CD4-positive, CD25-positive, alpha-beta regulatory T cell (primary cell): ENCODE measurements at places on chromosomes 13 and 19. TPM values are rescaled to one million over a fixed set of nuclear protein-coding genes. Genes with fewer than 3 reads are reported as not detected.

Gene ZNF414
- total RNA-seq, result 35.1 TPM

Gene ZC3H4
- total RNA-seq, result 84.7 TPM

DNA sequence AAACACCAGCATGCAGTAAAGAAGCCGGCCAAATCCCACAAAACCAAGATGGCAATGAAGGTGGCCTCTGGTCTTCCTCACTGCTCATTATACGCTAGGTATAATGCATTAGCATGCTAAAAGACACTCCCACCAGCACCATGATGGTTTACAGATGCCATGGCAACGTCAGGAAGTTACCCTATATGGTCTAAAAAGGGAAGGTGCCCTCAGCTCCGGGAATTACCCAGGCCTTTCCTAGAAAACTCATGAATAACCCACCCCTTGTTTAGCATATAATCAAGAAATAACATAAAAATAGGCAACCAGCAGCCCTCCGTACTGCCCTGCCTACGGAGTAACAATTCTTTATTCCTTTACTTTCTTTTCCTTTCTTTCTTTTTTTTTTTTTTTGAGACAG is 21.1 kb upstream of the PLEKHF1 start:
- H3K36me3 ChIP-seq, result no peaks in the 10 kb centered on the region
- H3K27ac ChIP-seq, result no peak overlapping the region
- no peaks in the 10 kb centered on the region for H3K27me3 ChIP-seq
- H3K4me1 ChIP-seq, result no peaks in the 10 kb centered on the region
- H3K4me3 ChIP-seq, result no peak overlapping the region

DNA sequence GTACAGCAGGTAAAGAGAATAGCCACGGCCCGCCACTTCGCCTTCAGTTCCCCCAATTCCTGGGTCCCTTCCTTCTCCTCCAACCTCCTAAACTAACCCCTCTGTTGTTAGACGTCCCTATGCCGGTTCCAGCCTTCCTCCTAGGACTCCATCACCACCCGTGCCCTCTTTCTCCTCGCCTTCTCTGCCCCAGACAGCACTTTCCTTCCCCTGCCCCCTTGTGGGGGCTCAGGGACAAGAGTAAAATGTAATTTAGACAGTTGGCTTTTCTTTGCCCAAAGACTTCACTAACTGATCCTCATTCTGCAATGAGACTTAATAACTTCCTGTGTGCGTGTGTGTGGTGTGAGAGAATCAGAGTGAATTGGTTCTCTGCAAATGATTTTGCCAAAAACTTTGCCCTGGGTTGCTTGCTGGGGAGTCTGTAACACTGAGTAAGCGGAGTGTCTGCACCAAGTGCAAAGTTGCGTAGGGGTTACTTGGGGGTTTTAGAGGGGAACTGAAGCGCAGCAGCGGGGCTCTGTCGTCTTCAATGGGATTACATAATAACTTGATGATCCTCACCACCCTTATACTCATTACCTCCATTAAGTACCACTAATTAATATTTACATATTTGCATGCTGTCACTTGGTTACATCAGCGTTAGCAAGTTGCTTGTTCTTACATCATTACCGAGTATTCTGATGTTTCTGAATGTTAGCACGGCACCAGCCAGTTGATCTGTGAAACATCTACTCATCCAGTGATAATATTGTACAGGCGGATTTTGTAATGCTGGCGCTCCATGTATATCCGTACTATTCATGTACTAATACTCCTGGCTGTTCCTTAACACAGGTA is 19.9 kb upstream of the SGCG start:
- H3K4me1 ChIP-seq, result no peaks in the 10 kb centered on the region
- H3K27ac ChIP-seq, result no peak overlapping the region
- H3K27me3 ChIP-seq, result peaks cover 2% of the 10 kb centered on the region
- H3K4me3 ChIP-seq, result no peak overlapping the region
- no peaks in the 10 kb centered on the region for H3K36me3 ChIP-seq
- no peak for DNase-seq

DNA sequence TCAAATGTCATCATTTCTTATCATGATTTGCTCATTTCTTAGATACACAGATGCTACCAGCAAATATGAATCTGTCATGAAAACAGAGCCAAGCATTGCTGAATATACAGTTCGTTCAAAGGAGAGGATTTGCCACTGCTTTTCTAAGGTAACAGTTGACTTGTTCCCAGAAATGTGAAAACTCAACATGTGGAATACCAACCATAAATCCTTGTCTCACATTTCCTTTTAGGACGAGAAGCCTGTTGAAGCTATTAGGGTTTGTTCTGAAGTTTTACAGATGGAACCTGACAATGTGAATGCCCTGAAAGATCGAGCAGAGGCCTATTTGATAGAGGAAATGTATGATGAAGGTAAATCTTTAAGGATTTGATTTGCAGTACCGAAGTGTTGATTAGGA is 86.7 kb downstream of the DNAJC3 start:
- DNase-seq, result no peak
- H3K4me1 ChIP-seq, result no peaks in the 10 kb centered on the region
- no peak overlapping the region for H3K27ac ChIP-seq
- H3K27me3 ChIP-seq, result no peaks in the 10 kb centered on the region
- no peak overlapping the region for H3K4me3 ChIP-seq
- peaks cover 50% of the 10 kb centered on the region for H3K36me3 ChIP-seq

DNA sequence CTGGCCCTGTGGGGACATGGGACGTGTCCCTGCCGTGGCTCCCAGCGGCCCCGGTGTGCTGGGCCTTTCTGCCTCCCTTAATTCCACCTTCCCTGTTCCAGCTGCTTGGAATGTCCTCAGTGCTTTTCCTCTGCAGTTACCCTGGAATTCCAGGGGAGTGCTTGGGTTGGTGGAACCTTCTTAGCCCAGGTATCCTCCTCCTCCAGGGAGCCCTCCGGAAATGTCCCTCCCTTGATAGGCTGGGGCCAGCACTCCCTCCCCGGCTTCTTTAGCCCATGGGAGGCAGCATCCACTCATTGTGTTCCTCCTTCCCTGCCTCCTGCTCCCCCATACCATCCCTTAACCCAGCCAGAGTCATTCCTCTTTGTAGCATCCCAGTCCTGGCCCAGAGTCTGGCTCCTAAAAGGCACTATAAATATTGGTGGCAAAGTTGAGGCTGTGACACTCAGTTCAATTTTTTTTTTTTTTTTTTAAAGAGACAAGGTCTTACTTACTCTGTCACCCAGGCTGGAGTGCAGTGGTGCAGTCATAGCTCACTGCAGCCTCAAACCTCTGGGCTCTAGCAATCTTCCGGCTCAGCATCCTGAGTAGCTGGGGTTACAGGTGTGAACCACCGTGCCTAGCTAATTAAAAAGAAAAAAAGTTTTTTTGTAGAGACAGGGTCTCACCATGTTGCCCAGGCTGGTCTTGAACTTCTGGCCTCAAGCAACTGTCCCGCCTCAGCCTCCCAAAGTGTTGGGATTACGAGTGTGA is 13.7 kb upstream of the SLC7A10 start:
- H3K4me3 ChIP-seq, result no peak overlapping the region
- H3K27me3 ChIP-seq, result no peaks in the 10 kb centered on the region
- H3K36me3 ChIP-seq, result no peaks in the 10 kb centered on the region
- no peak overlapping the region for H3K27ac ChIP-seq

Gene GJB2
- not detected for total RNA-seq

GRCh38 chr19:51571599-51571998 is 516 bp downstream of the ZNF175 start:
- H3K27me3 ChIP-seq, result peaks cover 8% of the 10 kb centered on the region
- peaks cover 17% of the 10 kb centered on the region for H3K4me1 ChIP-seq
- no peak for DNase-seq
- no peak overlapping the region for H3K27ac ChIP-seq

DNA sequence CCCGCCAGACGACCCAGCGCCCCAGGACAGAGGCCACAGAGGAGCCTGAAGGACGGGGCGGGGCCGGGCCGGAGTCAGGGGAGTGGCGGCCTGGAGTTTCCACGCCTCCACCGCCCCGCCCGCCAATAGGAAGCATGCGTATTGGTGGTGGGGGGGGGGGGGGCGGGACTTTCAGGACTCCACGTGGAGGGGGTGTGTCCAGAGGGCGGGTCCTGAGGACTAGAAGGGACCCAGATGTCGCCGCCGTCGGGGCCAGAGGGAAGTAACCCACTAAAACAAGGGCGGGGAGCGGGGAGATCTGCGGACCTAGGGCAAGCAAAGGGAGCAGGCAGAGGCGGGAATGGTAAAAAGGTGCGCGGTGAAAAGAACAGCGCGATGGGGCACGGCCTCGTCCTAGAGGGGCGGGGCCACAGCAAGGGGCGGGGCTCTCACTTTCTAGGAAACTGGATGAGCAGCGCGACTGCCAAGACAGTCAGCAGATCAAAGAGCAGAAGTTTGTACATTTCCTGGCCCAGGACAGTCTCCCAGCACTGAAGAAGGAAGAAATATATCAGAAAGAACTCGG is 2.8 kb upstream of the LENG1 start:
- peak; percentile 88 for DNase-seq
- peaks cover 11% of the 10 kb centered on the region for H3K36me3 ChIP-seq
- H3K27me3 ChIP-seq, result no peaks in the 10 kb centered on the region

- H3K36me3 ChIP-seq, result no peaks in the 10 kb centered on the region
- H3K27me3 ChIP-seq, result no peaks in the 10 kb centered on the region
- no peaks in the 10 kb centered on the region for H3K4me1 ChIP-seq
- H3K4me3 ChIP-seq, result no peak within 1 kb of the TSS
- DNase-seq, result no peak
Observed at GRCh38 chr19:51026554-51026831, at the start of gene KLK11. KLK11 (minus strand) TSS chr19:51026616; CDS start chr19:51025631, 985 bp downstream.

- H3K36me3 ChIP-seq, result no peaks in the 10 kb centered on the region
- H3K4me1 ChIP-seq, result no peaks in the 10 kb centered on the region
- H3K27me3 ChIP-seq, result no peaks in the 10 kb centered on the region
- no peak overlapping the region for H3K27ac ChIP-seq
- no peak for DNase-seq
- H3K4me3 ChIP-seq, result no peak overlapping the region
Observed at GRCh38 chr19:33580026-33580644, 41.6 kb upstream of the CHST8 start.

Gene RXFP2
- not detected for total RNA-seq

Gene MTUS2
- total RNA-seq, result not detected

DNA sequence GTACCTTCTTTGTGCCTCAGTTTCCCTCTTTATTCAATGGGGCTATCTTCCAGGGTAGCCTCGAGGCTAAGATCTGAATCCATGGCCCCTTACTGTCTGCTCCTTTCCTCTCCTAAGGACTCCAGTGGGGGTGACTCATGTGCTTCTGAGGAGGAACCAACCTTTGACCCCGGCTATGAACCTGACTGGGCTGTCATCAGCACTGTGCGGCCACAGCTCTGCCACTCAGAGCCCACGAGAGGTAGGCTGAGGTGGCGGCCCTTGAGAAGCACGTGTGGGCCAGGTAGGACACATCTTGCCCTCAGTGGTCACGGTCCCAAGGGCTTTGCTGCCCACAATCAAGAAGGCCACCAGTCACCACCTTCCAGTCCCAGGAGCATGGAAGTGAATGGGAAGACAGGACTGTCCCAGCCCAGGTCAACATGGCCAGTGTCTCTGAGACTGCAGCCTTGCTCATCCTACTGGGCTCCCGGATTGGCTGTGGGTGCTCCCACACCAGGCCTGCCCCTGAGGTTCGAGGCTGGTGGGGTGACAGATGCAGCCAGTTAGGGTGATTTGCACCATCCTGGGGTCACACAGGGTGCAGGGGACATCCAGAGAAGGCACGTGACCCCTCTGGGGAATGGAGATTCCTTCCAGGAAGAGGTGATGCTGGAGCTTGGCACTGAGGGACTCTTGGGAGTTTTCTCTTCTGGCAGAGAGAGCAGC is 2.8 kb downstream of the TBC1D17 start:
- peaks cover 21% of the 10 kb centered on the region for H3K4me1 ChIP-seq
- H3K27ac ChIP-seq, result no peak overlapping the region
- no peak for DNase-seq
- H3K36me3 ChIP-seq, result peaks cover 46% of the 10 kb centered on the region
- no peak overlapping the region for H3K4me3 ChIP-seq

Gene ZNF667
- 0.91 TPM for total RNA-seq

Gene SPACA4
- not detected for total RNA-seq

Gene TINCR
- 3.1 TPM for total RNA-seq

DNA sequence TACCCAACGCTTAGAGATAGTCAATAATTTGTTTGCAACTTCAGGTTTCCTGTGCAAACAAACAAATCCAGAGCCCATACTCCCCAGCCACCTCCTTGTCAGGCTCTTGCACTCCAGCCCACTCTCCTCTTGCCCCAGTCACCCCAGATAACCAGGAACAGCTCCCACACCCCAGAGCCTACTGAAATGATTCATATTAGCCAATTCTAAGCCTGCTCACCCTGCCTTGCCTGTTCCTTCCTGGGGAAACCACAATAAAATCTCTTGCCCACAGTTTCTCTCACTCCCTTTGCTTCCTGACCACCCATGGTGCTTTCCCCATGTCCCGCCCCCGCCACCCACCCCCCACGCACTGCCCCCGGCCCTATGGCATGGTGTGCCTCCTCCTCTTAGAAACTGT is 3.8 kb upstream of the ACTL9 start:
- H3K36me3 ChIP-seq, result no peaks in the 10 kb centered on the region
- peak overlapping the region; percentile 19 for H3K4me3 ChIP-seq
- no peaks in the 10 kb centered on the region for H3K27me3 ChIP-seq
- peaks cover 20% of the 10 kb centered on the region for H3K4me1 ChIP-seq

- H3K27ac ChIP-seq, result no peak overlapping the region
- H3K27me3 ChIP-seq, result no peaks in the 10 kb centered on the region
- no peak overlapping the region for H3K4me3 ChIP-seq
Observed at GRCh38 chr19:56116606-56117005, 4.5 kb downstream of the ZNF787 start.

DNA sequence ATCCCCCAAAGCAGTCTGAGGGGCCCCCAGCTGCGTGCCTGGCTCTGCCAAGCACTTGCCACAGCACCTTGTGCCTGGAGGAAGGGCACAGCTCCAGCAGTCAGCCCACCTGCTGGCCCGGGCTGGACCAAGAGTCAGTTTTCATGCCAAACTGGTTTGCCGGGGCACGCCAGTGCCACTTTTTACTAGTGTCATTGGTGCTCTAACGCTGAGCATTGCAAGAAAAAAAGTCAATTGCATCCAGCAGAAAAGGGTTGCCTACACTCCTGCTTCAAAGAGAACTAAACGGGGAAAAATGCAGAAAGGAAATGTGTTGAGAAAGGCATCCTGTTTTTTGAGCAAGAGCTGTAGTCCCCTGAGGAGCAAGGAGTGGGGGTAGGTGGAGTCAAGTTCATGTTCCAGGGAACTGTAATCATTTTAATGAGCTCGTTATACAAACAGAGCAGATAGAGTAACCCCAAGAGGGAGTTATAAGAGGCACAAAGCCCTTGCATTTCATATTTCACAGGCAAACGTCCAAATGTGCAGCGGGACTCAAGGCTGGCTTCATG is 68.4 kb downstream of the F2RL3 start:
- H3K27me3 ChIP-seq, result peaks cover 2% of the 10 kb centered on the region
- no peak overlapping the region for H3K27ac ChIP-seq

DNA sequence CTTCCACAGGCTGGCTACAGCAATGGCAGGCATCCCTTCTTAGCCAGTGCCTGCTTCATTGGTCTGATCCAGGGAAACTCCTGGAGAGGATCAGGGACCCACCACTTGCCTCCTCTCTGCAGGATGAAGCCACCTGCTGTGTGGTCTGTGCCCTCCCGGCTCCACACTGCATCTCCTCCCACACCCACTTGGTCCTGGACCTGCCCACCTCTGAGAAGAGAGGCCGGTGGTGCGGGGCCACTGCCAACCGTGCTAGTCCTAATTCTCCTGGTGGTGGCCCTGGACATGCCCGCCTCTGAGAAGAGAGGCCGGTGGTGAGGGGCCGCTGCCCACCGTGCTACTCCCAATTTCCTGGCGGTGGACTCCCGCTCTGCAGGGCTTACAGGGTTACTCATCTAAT is 98.8 kb downstream of the COL4A1 start:
- no peaks in the 10 kb centered on the region for H3K4me1 ChIP-seq
- no peak for DNase-seq
- H3K4me3 ChIP-seq, result no peak overlapping the region
- H3K27me3 ChIP-seq, result no peaks in the 10 kb centered on the region
- no peaks in the 10 kb centered on the region for H3K36me3 ChIP-seq
- no peak overlapping the region for H3K27ac ChIP-seq
